ENCODE measurements at places on chromosomes 5 and 9. TPM values are rescaled to one million over a fixed set of nuclear protein-coding genes. Genes with fewer than 3 reads are reported as not detected.

The PCDHGB3 gene
- 3.8 TPM for total RNA-seq

The ANKS6 gene
- total RNA-seq, result 13.8 TPM

The TNC gene
- 4.5 TPM for total RNA-seq

The ANKRD31 gene
- total RNA-seq, result under 0.01 TPM

The DPP7 gene
- 66.8 TPM for total RNA-seq
